ENCODE measurements at places on chromosomes 2 and 18. TPM values are rescaled to one million over a fixed set of nuclear protein-coding genes. Genes with fewer than 3 reads are reported as not detected.

DNA sequence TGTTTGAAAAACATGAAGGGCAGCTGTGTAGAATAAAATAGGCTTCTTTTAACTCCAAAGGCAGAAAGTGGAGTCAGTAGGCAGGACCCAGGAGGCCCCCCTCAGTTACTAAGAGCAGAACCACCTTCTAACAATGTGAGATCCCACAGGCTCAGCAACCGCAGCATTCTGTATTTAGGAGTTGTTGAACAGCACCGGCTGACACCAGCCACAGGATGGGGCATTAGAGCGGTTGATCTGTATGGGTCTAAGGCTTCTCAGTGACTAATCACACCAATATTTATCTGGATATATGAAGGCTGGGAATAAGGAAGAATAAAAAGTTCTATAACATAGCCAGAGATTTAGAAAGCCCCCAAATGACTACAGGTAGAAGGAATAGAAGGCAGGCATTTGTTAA, 51.7 kb downstream of the MYO5B start:
- H3K4me3 ChIP-seq: no peak overlapping the region
- H3K27ac ChIP-seq: no peak overlapping the region
- no peaks in the 10 kb centered on the region for H3K27me3 ChIP-seq

LAMA1 gene
- 9.6 TPM for total RNA-seq

ACTG2 gene
- not detected for total RNA-seq

RAPGEF4 gene
- total RNA-seq: not detected

- no peak overlapping the region for H3K27ac ChIP-seq
- H3K4me3 ChIP-seq: no peak overlapping the region
- H3K27me3 ChIP-seq: peaks cover 28% of the 10 kb centered on the region
- H3K4me1 ChIP-seq: no peaks in the 10 kb centered on the region
Observed at GRCh38 chr2:98242003-98242402, 104.3 kb upstream of the CNGA3 start.
